ENCODE measurements at places on chromosomes 4 and X.

GRCh38 chr4:35879479-35879878 is 364.8 kb downstream of the ARAP2 start:
- DNase-seq: peak; percentile 54

GRCh38 chr4:96092151-96092705 is 252.3 kb downstream of the PDHA2 start:
- no peak for DNase-seq

DNA sequence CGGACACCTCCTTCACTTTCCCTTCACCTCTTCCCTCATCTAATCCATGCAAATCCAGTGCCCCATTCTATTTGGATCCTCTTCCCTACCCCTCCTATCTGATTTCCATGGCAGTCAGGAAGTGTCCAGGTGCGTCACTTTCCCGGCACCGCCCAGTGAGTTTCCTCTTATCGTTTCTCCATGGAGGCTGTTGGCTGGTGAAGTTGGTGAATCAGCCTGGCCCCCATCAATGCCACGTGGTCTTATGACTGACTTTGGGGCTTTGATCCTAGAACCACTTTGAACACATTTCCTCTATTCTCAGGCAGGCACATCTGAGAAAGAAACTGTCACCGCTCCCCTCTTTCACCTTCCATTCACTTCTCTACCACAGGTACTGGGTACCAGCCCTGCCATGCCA is 137.8 kb downstream of the CEP135 start:
- no peak for DNase-seq

GRCh38 chr4:31068257-31069075 is 348.3 kb downstream of the PCDH7 start:
- DNase-seq: no peak

GRCh38 chr4:139028191-139028661 is 12.6 kb downstream of the NOCT start:
- peak; percentile 72 for DNase-seq

- DNase-seq: no peak
These were observed 89.8 kb downstream of the FAM193A start for GRCh38 chr4:2626231-2626630.

DNA sequence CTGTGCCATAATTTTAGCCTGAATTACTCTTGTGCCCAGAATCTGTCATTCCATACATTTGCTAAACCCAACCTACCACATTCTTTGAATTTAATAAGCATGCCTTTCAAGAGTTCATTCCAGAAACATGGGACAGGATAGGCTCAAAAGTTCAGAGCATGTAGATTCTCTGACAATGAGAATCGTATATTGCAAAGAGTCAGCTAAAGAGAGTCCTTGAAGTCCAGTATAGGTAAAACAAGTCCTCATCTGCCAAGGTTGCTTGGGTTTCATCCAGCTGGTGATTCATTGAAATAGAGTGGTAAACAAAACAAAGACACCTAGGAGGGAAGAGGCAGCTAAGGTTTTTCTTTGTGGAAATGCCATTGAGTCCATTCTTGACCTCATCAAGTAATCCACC is 249.3 kb upstream of the DIPK2B start:
- DNase-seq: no peak

GRCh38 chrX:128518508-128518907 is 466.3 kb upstream of the ACTRT1 start:
- DNase-seq: peak; percentile 54

- no peak for DNase-seq
These were observed 90.5 kb downstream of the ELOVL6 start for GRCh38 chr4:110107866-110108265.

DNA sequence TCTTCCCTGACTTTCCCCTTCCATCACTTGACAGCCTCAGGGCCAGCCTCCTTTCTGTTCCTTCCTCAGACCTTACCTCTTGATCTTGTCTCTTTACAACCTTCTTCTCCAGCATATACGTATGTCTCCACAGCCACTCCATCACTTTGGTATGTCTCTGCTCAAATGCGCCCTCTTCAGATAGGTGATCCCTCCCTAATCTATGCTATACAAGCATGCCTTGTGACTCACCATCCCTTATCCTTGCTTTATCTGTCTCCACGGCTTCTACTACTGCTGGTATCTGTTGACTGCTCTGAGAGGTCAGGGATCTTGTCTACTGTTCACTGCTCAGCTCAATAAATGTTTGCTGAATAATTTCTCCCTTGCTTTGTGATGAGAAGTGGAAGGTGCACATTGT is 9.0 kb downstream of the ARAP2 start:
- DNase-seq: no peak

GRCh38 chrX:136711147-136711546 is 63.2 kb downstream of the CD40LG start:
- peak; percentile 4 for DNase-seq

DNA sequence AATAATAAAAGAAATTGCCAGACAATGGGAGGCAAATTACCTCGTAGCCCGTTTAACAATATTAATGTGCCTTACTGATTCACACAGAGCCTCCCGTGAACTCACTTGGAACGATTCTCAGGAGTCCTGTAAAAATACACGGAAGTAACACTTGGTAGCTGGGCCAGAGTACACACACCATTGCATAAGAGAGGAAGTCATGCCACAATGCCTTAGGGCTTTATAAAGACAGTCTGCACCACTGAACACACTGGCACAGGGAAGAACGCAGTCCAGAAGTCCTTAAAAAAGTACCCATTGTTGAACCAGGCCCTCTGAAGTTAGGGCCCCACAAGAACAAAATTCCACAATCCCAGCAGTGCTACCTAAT is 15.1 kb downstream of the SLC2A9 start:
- peak; percentile 20 for DNase-seq

DNA sequence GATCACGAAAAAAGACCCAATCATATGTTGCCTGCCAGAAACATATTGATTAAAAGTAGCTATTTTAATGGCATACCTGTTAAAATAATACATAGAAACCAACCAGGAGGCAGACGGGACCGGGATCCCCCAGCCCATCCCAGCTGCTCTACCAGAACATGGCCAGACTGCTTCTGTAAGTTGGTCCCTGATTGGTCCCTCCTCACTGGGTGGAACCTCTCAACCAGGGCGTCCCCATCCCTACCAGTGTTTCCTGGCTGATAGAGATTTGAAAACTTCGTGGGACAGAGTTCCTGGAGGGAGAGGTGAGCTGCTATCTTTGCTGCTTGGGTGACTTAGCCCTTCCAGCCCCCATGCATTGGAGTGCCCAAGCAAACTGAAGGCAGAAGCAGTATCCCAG is 256.2 kb downstream of the TRAM1L1 start:
- DNase-seq: no peak

DNA sequence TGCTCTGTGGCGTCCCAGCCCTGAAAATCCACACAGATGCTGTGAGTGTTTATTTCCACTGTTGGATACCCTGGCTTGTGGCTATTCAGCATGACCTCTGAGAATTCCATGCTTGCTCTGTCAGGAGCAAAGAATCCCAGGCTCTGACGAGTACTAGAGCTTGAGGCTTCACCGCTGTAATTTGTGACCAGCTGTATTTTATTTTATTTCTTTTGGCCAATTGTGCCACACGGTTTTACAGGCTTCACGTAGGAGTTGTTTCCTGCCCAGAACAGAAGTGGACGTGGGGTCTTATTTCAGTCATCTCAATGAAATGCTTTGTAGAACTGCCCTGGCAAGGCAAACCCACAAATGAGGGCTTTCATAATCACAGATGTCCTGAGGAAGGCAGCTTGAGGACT is 69.4 kb upstream of the CLDN34 start:
- no peak for DNase-seq

GRCh38 chr4:118772081-118772766 is 63.7 kb downstream of the SEC24D start:
- peak; percentile 5 for DNase-seq

- DNase-seq: no peak
These were observed 206.5 kb downstream of the ENOX2 start for GRCh38 chrX:130696542-130696941.

DNA sequence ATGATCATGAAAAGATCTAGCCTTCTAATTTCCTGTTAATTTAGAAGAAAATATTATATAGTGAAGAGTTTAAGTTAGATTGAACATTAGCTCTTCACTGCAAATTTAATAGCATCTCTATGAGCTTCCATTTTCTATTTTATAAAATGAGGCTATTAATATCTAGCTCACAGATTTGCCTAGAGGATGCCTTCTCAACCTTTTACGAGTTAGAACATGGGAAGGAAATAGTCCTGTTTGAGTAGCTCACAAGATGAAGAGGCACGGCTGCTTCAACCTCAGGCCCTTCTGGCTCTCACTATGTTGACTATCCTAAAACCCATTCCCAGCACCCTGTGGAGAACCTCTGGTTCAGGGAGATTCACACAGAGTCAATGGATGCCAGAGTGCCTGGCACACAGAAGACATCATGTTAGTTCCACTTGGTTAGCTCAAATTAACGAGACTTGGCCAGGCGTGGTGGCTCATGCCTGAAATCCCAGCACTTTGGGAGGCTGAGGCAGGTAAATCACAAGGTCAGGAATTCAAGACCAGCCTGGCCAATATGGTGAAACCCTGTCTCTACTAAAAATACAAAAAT is 97.9 kb upstream of the GUCY1A1 start:
- peak; percentile 12 for DNase-seq

DNA sequence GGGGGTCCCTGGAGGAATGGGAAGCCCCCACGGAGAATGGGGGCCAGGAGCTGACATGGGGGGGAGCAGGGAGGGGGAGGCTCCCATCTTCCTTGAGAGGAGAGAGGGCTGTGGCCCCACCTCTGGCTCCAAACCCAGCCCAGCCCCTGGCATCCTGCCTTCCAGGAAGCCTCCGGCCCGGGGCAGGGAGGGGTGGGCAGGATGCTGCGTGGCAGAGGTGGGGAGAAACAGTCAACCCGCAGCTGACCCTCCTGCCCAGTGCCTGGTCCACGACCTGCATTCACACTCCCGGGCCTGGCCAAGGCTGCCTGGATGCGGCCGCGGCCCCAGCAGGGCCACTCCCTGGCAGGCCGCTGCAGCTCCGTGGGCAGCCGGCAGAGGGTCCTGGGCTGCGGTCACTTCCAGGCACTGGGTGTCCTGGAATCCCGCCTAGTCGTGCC is 39.0 kb downstream of the CPLX1 start:
- no peak for DNase-seq

DNA sequence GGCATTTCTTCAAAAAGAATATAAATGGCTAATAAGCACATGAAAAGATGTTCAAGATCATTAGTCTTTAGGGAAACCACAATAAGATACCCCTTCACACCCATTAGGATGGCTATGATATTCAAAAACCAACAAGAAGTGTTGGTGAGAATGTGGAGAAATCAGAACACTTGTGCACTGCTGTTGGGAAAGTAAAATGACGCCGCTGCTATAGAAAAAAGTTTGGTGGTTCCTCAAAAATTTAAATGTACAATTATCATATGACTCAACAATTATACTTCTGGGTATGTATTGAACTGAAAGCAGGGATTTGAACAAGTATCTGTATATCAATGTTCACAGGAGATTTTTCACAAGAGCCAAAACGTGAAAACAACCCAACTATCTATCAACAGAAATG is 29.4 kb upstream of the NEUROG2 start:
- DNase-seq: no peak

GRCh38 chr4:104901438-104901837 is 245.2 kb upstream of the TET2 start:
- peak; percentile 42 for DNase-seq

DNA sequence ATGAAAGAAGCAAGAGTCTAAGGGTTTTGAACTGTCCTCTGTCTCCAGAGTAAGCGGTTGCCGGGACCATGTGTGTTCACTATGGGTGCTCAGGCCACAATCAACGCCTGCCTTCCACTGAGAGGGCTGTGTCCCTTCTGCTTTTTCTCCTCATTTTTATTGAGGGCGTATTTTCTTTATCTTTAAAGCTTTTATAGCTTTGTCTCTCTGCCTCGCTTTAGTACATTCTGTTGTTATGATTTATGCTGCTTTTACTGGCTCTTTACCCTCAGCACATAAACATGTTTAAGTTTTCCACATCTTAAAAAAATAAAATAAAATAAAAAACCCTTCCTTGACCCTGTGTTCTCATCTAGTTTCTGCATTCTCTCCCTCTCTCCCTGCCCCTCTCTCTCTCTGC is 42.4 kb upstream of the ATP6AP2 start:
- DNase-seq: no peak

DNA sequence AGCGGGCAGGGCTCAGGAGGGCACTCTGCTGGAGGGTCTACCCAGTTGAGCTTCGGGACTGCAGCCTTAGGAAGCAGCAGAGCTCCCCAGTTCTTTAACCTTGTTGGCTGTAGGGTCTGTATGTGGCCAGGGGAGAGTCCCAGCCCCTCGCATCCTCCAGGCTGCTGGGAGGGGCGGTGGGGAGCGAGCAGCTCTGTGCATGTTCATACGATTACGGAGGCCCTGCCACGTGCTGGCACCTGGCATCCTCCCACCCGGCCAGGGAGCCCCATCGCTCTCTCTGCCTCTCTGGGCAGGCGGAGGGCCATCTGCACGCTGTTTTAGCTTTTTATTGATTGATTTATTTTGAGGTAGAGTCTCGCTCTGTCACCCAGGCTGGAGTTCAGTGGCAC is 21.2 kb downstream of the NSG1 start:
- DNase-seq: no peak

DNA sequence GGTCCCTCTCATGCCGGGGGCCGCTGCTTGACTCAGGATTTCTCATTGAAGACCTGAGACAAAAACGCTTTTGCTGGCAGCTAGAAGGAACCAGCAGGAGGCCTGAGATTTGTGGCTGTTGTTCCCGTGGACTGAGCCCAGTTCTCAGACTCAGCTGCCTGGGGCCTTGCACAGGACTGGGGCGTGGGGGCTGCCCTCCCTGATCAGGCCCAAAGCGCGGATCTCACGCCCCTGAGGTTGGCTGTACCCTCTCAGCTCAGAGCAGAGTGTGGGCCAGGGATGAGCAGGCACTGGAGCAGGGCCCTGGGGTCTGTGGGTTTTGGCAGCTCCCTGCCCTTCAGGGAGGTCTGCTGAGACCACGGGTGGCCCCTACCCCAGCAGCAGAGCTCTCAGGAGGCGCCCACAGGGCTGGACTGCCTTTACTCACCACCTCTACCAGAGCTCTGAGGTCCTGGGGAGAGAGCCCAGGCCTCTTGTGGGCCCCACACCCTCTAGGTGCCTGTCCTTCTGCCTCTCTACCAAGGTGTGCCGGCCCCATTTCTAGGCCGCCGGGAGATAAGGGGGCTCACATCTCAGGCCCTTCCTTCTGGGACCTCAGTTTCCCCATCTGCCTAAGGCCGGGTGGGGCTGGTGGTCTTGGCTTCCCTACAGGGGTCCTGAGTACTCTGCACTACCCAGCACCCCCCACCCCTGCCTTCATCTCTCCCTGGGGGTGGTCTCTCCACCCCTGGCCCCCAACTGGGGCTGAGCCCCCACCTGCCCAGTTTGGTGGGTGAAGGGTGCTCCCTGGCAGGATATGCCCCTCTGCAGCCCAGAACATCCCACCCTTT is 5.6 kb downstream of the MSANTD1 start:
- DNase-seq: no peak

GRCh38 chr4:96099031-96099430 is 259.1 kb downstream of the PDHA2 start:
- no peak for DNase-seq

- peak; percentile 15 for DNase-seq
These were observed 155.7 kb downstream of the CHIC2 start for GRCh38 chr4:53908661-53909078.
